ENCODE measurements at places on chromosomes 12 and 14. TPM values are rescaled to one million over a fixed set of nuclear protein-coding genes. Genes with fewer than 3 reads are reported as not detected.

DNA sequence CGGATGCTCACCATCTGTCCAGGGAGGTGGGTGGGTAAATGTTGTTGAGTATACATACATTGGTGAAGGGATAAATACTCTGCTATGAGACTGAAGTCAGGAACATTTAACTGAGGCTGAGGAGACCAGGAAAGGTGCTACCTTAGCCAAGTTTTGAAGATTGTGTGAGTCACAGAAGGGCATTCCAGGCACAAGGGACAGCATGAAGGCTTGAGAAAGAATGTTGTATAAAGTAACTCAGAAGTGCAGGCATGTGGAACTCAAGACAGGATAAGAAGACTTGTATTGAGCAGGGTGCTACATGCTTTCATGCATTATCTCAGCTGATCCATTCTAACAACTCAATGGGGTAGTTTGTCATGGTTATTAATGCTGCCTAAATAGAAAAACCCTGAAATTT lies 112.7 kb downstream of the IPO8 start:
- DNase-seq: no peak

- DNase-seq: no peak
Measured at GRCh38 chr12:54765652-54766051, 88.7 kb upstream of the MUCL1 start.

- no peak for DNase-seq
Measured at GRCh38 chr14:80433811-80434210, 222.5 kb upstream of the DIO2 start.

NAB2 gene
- polyA plus RNA-seq: 48.0 TPM

- no peak for DNase-seq
Measured at GRCh38 chr14:72308967-72309485, 376.8 kb downstream of the RGS6 start.

DNA sequence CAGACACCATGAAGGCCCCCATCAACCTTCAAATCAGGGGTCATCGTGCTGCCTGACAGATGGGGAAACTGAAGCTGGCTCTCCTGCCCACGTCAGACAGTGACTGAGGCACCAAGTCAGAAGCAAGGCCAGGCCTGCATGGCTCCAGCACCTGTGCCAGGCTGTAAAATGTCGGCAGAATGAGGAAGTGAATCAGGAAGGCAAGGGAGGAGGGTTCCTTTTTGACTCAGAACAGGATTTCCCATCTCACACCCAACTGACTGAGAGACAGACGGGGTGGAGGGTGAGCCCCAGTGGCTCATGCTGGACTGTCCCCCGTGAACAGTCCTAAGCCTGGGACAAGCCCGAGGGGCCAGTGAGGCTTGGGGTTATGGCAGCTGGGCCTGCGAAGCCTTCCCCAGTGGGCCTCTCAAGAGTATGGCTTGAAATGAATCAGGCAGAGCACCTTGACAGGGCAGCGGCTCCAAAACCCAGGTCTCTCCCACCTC lies 20.9 kb downstream of the SYNE3 start:
- no peak for DNase-seq

DNA sequence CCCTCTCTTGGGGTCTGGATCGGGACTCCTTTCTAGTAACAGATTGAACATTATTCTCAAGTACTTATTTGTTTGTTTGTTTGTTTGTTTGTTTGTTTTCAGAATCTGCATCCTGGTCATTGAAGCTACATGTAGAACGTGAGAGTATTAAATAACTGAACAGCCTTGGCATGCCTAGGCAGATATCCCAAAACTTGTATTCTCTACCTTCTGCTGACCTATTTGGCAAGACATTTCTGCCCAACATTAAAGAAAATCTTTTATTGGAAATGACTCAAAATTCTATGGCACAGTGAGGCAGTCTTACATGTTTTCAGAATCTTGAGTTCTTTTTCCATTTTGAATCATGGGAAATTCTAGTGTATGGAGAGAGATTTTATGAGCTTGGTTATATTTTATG lies 165.1 kb upstream of the CNOT2 start:
- DNase-seq: no peak

GRCh38 chr12:77549383-77550128 lies 281.1 kb upstream of the NAV3 start:
- no peak for DNase-seq

SNRNP35 gene
- 40.8 TPM for polyA plus RNA-seq

GRCh38 chr14:95290871-95291431 lies 28.8 kb downstream of the CLMN start:
- no peak for DNase-seq

DNA sequence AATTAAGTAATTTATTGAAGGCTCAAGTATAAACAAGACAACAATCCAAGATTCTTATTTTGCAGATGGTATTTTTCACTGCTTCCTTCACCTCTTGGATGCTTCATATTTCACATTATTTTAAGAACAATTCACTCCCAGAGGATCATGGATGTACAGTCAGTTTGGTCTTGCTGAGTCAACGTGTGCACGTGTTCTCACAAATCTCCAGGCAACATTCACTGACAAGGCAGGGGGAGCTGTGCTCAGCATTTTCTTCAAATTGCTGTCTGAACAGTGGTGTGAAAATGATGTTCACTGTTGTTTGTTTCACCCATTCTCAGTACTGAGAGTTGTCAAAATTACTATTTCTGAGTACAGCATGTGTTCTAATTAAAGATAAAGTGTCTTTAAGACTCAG lies 118.3 kb upstream of the SLC38A4 start:
- no peak for DNase-seq

- DNase-seq: no peak
Measured at GRCh38 chr12:21547437-21547836, 21.3 kb downstream of the SPX start.

DNA sequence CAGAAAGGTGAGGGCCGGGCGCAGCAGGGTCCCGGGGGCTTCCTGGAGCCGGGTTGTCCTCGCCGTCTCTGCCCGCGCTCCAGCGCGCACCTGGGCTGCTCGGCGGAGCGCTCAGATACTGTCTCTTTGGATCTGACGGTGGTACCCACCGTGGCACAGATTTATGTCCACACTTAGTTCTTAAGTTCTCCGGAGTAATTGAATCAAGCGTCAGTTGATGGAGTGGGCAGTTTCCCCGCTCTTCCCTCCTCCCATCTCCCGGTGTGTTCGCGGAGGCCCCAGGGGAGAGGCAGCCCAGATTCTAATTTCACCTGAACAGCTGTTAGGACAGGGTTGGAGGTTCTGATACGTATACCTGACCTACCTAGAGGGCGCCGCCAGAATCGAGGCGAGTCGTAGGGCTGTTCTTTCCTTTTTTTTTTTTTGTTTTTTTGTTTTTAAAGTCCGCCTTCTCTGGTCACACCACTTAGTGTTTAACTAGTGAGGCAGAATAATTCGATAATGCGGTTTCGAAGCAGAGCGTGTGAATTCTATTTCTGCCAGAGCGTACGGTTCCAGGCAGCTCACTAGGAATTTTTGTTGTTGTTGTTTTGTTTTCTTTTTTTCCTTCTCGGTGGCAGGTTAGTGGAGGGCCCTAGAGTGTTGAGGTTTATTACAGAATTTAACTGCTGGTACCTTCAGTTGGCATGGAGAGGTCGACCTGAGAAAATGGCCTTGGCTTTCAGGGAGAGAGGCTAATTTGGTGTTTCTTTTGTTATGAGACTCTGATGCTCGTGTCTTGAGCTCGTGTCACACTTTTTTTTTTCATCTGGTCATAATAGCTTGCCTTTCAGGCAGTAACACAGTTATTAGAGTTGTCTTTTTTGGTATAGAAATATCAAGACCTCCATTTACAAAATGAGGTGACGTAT lies 22.3 kb upstream of the GNS start:
- DNase-seq: no peak

DNA sequence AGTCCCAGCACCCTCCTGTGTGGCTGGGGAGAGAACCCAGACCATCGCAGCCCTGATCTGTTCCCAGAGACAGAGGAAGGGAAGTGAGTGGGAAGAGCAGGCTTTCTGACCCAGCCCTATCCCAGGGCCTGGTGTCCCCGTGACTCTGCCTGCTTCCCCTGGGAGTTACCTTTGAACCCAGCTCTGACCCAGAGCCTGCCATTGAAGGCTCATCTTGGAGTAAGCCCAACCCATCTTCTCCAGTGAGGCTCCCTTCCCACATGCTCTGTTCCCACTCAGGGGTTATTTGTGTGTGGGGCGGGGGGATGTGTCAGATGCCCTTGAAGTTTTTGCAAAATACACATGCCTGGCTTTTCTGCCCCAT lies 6.0 kb downstream of the TMEM63C start:
- no peak for DNase-seq
